ENCODE measurements at places on chromosomes 12 and 14.
A peak's percentile ranks its signal among the peaks of the same experiment; 100 is the strongest.

DNA sequence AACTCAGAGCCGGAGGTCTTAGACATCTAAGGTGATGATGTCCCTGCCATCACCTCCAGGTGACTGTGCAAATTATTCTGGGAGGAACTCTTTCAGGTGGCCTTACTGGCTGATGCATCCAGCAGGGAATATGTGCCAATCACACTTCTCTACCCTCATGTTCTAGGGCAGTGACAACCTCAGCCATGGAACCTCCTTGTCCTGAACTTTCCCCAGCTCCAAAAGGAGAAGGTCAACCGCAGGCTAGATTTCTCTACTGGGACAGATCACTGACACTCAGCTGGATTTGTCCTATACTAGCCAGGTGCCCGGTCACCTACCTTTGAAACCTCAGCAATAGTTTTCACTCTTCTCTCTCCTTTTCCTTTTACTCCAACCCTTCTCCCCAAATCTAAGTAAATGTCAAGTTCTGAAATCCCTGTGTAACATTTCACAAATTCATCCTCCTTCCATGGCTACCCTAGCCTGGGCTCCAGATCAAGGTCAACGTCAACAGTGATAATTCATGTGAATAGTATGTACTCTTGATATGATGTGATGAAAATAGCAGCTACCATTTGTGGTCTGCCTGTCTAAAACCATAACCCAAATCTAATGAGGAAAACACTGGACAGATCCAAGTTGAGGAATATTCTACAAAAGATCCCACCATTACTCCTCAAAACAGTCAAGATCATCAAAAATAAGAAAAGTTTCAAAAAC, 115.0 kb upstream of the EGLN3 start:
- no peak for DNase-seq

- DNase-seq, result no peak
Measured at GRCh38 chr14:57380935-57381334, 9.5 kb upstream of the NAA30 start.

GRCh38 chr12:13496111-13496510, 299.6 kb downstream of the EMP1 start:
- no peak for DNase-seq

DNA sequence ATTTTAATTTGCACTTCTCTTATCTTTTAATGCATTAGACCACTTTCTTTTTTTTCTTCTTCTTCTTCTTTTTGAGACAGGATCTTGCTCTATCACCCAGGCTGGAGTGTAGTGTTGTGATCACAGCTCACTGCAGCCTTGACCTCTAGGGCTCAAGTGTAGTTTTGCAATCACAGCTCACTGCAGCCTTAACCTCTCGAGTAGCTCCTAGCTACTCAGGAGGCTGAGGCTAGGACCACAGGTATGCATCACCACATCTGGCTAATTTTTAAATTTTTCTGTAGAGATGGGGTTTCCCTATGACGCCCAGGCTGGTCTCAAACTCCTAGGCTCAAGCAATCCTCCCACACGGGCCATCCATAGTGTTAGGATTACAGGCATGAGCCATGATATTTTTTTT, 12.7 kb downstream of the TMED8 start:
- no peak for DNase-seq

GRCh38 chr14:54177019-54177418, 219.8 kb upstream of the CDKN3 start:
- no peak for DNase-seq

GRCh38 chr12:26919216-26919555, 18.6 kb downstream of the INTS13 start:
- no peak for DNase-seq

DNA sequence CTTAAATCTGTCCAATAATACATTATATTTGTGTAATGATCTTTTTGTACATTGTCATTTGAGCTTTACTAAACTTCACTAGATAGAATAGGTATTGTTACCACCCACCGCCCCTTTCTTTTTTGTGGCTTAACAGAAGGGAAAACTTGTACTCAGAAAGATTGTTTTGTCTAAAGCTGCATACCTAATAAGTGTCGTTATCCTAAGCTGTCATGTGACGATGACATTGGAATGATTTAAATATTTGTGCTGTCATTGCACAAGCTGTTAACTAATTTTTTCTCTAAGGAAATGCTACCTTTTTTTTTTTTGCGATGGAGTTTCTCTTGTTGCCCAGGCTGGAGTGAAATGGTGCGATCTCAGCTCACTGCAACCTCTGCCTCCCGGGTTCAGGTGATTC, 3.6 kb downstream of the DIP2B start:
- no peak for DNase-seq

DNA sequence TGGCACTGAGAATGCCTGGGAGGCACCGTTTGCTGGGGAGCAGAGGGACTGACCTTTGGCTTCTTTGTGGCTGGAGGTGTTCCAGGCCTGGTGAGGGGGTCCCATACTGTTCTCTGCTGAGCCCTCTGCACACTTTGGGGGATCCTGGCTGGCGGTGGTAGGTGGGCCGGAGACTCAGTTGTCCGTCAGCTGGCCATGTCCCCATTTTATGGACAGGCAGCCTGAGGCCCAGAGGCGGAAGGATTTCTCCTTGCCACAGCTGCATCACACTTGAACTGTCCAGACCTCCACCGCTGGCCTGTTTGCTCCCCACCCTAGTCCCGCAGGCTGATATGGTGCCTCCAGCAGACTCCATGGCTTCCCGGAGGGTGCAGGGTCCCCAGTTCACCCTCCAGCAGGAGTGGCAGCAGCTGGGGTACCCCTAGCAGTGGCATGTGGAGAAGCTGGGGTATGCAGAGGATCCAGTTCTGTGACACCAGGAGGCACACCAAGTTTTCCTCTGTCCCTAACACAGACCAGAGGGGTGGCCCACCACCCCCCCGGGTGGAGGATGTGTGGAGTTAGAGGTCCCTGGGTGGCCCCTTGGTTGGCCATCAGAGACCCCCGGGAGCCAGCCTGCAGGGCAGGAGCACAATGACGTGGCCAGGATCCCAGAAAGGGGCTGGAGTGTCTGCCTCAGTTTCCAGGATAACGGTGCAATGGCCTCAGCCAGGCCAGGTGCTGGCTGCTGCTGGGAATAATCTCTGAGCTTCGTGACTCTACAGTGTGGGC, 14.8 kb downstream of the SLC25A29 start:
- DNase-seq, result no peak

GRCh38 chr14:29993143-29993542, 65.5 kb upstream of the PRKD1 start:
- no peak for DNase-seq

GRCh38 chr12:97151481-97151880, 244.4 kb downstream of the NEDD1 start:
- no peak for DNase-seq

DNA sequence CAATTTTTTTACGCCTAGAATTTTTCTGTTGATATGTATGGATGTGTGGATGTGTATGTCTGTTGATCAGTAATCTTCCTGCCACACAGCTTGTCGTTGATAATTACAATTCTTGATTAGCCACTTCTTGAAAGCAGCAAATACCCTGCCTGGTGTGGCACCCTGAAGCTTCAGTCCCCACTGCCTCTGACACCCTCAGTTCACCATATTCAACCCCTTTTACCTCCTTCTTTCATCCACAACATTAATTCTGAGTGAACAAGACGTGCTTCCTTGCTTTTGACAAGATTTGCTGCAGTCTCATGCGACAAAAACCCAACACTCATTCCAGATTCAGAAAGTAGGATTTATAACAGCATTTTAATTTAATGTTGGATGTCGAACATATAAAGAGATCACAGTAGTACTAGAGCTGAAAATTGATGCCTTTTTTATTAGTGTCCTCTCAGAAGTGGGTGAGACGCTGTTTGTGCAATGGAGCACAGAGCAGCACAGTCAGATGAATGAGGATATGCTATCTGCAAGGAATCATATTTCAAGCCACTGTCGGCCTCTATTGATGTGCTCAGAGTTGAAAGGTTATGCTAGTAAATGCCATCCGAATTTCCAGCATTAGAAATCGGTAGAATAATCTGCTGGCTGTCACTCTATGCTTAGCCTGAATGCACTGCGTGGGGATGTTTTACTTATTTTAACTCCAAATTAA, 383.7 kb downstream of the EGLN3 start:
- DNase-seq, result no peak

GRCh38 chr14:87772854-87773253, 220.1 kb downstream of the GALC start:
- DNase-seq, result no peak

GRCh38 chr12:108879615-108880254, at the start of gene DAO:
Gene DAO (plus strand): TSS chr12:108880092. CDS start chr12:108885007, 4,915 bp downstream.
- no peak for DNase-seq

GRCh38 chr12:74537126-74537706, 419 bp upstream of the ATXN7L3B start:
- DNase-seq, result peak; percentile 12

- DNase-seq, result peak; percentile 54
Measured at GRCh38 chr12:122669397-122670070, 33.6 kb downstream of the HCAR2 start.

GRCh38 chr14:36767603-36768281, 106.1 kb downstream of the PAX9 start:
- no peak for DNase-seq

DNA sequence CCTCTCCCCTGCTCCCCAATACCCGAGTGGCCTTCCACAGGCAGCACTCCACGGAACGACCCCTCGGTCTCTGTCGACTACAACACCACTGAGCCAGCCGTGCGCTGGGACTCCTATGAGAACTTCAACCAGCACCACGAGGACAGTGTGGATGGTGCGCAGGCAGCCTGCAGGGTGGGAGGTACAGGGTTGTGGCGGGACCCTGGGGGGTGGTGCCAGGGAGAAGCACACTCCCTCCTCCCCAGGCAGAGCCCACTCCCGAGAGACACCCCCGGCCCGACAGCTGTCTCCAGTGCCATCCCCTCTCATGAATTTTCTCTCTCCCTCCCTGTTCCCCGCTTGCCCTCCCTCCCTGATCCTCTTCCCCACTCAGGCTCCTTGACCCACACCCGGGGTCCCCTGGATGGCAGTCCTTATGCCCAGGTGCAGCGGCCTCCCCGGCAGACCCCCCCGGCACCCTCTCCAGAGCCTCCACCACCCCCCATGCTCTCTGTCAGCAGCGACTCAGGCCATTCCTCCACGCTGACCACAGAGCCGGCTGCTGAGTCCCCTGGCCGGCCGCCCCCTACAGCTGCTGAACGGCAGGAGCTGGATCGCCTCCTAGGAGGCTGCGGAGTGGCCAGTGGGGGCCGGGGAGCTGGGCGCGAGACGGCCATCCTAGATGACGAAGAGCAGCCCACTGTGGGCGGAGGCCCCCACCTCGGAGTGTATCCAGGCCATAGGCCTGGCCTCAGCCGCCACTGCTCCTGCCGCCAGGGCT, 9.0 kb downstream of the TNS2 start:
- no peak for DNase-seq

- no peak for DNase-seq
Measured at GRCh38 chr14:99718811-99719192, 34.7 kb downstream of the CYP46A1 start.

- no peak for DNase-seq
Measured at GRCh38 chr14:102602421-102603292, 10.2 kb downstream of the RCOR1 start.

GRCh38 chr12:57934819-57935218, 6.5 kb upstream of the ATP23 start:
- no peak for DNase-seq

DNA sequence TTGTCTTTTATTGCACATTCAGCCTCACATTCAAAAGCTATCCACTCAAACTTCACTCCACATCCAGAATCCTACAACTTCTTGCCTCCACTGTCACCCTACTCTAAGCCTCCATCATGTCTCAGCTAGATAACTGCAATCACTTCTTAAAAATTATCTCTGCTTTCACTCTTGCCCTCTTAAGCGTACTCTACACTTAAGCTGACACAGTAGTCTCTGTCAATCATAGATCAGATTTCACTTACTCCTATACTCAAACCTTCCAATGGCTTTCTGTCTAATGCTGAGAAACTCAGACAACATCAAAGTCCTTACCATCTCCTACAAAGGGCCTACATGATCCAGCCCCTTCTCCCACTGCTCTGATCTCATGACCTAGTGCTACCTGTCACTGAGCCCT, 304.1 kb downstream of the ITPR2 start:
- no peak for DNase-seq

DNA sequence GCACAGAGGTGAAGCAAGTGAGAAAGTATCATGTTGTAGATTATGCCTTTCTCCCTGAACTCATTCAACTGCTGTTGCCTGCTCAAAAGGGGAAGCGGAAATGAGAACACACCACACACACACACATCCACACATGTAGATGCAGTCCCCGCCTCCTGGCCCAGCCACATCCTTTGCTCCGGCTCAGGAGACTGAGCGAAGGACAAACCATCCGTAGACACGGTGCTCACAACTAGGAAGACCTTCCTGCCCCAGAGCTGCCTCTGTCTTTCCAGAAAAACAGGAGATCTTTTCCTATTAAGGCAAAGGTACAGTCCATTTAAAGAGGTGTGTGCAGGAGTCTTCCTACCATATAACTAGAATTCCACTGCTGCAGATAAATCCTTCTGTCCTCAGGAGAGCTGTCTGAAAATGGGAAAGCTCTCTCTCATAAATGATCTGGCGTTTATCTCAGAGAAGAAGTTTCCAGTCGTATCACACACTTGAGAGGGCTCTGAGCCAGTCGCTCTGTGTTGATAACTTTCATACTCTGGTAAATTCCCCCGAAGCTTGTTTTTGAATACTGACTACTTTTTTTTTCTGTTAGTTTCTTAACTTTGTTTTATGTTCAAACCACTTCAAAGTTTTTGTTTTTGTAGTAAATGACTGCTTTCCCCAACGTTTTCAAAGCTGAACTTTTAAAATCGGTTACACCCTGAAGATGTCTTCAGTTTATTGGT, at the start of gene TESPA1:
TSS of gene TESPA1 (minus strand) at position 105 of the 719 bp plus-strand sequence. CDS start 10,200 bp downstream, outside the sequence.
- no peak for DNase-seq

DNA sequence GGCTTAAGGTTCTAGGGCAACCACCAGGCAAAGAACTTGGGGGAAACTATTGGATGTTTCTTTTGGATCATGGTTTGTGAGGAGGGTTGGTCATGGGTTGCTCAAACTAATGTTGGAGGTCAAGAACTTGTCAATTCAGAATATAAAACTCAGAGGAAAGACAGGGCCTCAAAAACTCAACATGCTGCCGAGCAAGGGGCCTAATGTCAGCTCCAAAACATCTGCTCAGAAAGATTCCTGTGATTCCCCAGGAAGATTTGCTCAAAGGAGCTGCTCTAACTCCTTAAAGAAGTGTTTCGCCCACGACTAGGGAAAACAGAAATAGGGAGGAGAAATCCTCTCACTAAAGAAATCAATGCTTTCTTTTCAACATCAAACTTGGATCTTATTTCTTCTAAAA, 3.7 kb upstream of the IGF1 start:
- DNase-seq, result no peak

DNA sequence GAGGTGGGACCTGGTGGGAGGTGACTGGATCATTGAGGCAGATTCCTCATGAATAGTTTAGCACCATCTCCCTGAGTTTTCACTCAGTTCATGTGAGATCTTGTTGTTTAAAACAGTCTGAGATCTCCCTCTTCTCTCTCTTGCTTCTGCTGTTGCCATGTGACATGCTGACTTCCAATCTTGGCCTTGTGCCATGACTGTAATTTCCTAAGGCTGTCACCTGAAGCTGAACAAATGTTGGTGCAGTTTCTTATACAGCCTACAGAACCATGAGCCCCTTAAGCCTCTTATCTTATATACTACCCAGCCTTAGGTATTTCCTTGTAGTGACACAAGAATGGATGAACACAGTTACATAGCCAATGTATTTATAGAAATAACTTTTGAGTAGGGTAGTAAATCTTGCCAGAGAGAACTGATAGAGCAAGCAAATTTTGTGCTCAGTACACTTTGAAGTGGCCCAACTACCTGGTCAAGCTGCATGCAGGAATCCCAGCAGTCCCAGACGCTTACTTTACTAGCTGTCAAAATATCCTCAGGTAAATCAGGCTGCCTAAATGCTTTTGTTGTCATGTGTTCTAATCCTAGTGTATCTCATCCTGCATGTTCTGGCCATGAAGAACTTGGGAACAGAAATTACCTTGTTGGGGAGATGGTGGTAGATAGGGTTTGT, 445.6 kb upstream of the MIS18BP1 start:
- DNase-seq, result no peak

All from GM04503 (cell line).